ENCODE measurements at places on chromosomes 12 and 14.

GRCh38 chr12:120455302-120455701, 9.1 kb downstream of the GATC start:
- no peak for DNase-seq

- no peak for DNase-seq
Measured at GRCh38 chr14:54798465-54799124, 104.0 kb downstream of the GCH1 start.

DNA sequence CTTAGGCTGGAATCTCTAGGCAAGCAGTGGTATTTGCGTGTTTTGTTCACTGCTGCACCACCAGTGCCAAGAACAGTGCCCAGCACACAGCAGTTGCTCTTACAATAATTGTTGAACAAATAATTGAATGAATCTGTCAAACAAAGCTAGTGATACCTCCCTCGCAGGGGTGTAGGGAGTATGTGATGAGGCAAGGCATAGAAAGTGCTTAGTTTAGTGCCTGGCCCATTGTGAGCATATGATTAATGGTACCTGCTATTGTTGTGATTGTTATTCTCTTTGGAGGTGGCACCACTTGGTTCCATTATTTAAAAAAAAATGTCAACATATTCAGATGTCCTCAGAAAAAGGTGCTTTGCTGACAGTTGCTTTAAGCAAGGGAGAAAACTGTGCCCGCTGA, 210.1 kb upstream of the TBX3 start:
- no peak for DNase-seq

DNA sequence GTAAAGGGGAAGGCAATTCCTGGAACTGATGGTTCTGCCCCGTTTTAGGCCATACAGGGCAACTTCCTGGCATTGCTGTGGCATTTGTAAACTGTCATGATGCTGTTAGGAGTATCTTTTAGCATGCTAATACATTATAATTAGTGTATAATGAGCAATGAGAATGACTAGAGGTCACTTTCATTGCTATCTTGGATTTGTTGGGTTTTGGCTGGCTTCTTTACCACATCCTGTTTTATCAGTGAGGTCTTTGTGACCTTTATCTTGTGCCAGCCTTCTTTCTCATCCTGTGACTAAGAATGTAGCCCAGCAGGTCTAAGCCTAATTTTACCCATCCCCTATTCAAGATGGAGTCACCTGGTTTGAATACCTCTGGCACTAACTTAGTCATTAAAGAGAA, 51.2 kb downstream of the TESPA1 start:
- DNase-seq = no peak

Measured in nephron progenitor cell (in vitro differentiated cells).